ENCODE measurements at places on chromosomes 4 and X.
A peak's percentile ranks its signal among the peaks of the same experiment; 100 is the strongest.

DNA sequence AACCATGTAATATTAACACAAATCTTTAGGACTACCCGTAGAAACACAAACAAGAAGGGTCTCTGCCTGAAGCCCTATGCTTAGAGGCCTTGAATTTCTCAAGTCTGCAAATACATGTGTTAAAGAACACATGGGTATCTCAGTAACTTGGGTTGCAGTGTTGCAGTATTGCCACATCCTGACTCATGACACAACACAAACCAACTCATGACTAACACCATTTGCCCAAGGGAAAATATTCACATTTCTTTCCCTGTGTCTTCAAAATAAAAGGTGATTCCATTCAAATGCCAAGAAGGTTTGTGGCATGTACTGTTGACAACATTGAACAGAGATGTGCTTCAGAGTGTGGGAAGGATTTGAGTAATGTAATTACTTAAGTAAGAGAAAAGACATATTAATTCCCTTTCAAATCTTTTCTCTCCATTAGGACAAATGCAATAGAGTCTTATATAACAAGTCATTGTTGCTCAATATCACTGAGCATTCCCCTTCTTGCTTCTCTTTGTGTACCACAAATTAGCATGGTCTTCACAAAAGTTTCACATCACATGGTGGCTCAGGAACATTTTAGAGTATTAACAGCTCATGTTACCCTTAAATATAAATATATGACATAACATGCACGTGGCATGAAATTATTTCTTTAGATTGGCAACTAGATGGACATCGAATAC lies 487.1 kb downstream of the STPG2 start:
- no peak for DNase-seq

DNA sequence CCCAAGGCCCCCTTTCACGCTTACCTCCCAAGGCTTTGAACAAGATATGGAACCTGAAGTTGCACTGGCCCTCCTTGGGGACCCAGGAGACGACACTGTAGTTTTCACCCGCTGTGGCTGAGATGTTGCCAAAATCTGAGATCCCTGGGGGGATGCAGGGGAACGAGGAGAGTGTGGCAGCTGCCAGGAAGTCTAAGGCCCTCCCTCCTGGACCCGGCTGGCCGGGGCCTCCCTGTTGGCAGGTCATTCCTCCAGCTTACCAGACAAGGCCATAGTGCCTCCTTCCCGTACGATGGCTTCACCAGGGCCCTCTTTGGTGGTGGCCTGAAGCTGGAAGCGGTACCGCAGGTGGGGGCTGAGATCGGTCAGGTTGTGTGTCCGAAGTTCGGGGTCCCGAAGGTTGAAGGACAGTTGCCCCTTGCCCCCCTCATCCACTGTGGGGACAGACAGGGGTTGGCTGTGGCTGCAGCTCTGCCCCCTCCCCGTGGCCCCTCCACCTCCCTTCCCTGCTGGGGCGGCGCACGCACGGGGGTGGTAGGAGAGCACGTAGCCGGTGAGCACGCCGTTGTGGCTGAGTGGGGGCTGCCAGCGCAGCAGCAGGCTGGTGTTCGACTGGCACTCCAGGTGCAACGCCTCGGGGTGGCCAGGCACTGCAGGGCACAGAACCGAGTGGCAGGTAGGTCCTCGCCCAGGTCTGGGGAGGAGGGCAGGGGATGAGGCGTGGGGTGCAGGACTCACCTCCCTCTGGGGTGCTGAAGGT lies 21.2 kb downstream of the L1CAM start:
- no peak for DNase-seq

- DNase-seq: no peak
Measured at GRCh38 chr4:173793937-173794510, 264.0 kb upstream of the HAND2 start.

DNA sequence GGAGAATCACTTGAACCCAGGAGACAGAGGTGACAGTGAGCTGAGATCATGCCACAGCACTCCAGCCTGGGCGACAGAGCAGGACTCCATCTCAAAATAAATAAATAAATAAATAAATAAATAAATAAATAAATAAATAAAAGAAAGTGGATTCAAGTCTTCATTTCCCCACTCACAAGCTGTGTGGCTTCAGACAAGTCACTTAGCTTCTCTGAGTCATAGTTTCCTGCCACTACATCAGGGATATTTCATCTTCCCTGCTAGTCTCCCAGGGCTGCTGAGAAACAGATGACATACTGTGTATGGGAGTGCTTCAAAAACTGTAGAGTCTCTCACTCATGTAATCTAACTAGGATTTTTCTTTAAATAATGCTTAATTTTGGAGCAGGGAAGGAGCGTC lies 37.2 kb downstream of the TBC1D9 start:
- DNase-seq: no peak

DNA sequence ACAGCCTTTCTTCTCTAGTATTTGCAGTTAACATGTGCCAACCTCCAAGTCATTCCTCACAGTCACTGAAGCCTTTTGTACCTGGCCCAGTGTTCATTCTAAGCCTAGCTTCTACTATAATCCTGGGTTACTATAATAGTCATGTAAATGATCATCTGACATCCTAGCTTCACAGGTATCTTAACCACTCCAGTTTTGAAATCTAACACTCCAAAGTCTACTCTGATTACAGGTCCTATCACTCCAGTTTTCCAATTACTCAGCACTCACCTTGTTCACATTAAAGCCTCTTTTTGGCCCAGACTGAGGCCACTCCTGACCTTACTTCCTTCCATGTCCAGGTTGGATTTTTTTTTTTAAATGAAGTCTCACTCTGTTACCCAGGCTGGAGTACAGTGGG lies 87.6 kb upstream of the ZCCHC13 start:
- DNase-seq: no peak

GRCh38 chrX:46627062-46627461 lies 53.5 kb downstream of the CHST7 start:
- DNase-seq: no peak

DNA sequence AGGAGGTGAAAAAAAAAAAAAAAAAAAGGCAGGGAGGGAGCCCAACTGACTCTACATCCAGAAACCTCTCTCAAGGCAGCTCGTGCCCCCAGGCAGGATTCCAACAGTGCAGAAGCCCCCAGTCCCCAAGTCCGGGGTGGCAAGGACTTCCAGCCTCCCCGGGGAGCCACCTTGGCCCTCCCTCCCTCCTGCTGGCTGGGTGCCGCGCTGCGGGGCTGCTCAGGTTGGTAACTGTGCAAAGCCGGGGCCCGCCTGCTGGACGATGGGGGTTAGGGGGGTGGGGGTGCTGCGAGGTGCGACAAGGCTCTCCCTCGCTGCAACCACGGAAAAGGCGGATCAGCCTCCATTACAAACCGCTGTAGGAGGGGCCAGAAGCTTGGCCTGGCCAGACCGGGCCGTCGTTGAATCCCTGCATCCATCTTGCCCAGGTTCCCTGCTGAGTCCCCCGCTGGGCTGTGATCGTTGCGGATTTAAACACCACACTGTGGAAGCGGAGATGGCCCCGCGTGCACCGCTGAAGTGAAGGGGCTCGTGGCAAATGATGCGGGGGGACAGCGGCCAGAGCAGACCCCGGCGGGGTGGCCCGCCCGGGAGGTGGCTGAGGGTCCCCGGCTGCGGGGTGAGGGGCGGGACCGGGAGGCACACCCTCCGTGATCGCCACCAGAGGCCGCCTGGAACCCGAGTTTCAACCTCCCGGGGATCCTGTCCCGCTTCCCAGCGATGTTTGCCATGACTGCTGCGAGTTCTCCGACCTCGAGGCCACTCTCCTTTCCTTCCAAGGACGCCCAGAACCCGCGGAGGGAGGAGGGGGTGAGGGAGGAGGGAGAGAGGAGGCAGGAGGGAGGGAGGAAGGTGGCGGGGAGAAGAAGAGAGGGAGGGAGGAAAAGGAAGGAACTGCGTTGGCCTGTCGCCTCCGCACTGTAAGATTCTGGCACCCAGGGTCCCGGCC lies 58.0 kb upstream of the DDX3X start:
- DNase-seq: peak; percentile 62

Data from NCI-H2081 (cell line).